Cortex of kidney (tissue), 1 donor: ENCODE measurements at places on chromosomes 2 and 18.

DNA sequence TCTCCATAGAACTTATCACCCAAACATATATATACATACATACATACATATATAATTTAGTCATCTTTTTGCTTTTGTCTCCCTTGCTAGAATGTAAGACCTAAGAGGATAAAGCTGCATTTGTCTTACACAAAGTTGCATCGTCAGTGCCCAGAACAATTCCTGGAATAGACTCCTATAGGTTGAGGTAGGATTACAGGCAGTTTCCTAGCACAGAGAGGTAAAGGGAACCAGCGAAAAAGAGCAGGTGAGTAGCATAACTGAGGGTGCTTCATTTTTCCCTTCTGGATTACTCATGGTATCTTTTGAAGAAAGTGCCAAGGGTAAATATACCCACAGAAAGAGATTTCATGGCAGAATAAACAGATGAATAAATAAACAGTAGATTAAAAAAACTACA, 68.1 kb upstream of the AMMECR1L start:
- no peak for DNase-seq

DNA sequence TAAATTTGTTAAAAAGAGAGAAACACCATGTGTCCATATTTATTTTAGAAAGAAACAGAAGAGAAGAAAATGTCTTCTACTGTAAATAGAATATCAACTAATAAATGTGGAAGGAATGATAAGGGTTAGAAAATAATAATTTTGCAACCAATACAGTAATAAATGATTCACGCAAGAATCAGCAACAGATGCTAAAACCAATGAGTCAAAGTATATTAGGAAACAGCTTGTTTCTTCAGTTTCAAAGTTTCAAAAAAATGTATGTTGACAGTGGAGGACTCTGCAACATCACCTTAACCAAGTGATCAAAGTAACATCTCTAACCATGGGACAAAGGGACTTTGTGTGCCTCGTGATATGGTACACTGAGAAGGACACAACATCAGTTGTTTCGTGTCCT, 147.0 kb downstream of the TWIST2 start:
- DNase-seq = no peak

- DNase-seq = no peak
Measured at GRCh38 chr2:13091455-13091854, 374.7 kb downstream of the TRIB2 start.

DNA sequence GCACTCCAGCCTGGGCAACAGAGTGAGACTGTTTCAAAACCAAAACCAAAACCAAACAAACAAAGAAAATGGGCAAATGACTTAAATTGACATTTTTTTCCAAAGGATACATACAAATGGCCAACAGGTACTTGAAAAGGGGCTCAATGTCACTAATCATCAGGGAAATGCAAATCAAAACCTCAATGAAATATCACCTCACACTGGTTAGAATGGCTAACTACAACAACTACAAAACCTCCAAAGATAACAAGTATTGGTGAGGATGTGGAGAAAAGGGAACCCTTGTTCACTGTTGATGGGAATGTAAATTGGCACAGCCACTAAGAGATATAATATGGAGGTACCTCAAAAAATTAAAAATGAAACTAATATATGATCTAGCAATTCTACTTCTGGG, 213.2 kb upstream of the HS6ST1 start:
- no peak for DNase-seq

DNA sequence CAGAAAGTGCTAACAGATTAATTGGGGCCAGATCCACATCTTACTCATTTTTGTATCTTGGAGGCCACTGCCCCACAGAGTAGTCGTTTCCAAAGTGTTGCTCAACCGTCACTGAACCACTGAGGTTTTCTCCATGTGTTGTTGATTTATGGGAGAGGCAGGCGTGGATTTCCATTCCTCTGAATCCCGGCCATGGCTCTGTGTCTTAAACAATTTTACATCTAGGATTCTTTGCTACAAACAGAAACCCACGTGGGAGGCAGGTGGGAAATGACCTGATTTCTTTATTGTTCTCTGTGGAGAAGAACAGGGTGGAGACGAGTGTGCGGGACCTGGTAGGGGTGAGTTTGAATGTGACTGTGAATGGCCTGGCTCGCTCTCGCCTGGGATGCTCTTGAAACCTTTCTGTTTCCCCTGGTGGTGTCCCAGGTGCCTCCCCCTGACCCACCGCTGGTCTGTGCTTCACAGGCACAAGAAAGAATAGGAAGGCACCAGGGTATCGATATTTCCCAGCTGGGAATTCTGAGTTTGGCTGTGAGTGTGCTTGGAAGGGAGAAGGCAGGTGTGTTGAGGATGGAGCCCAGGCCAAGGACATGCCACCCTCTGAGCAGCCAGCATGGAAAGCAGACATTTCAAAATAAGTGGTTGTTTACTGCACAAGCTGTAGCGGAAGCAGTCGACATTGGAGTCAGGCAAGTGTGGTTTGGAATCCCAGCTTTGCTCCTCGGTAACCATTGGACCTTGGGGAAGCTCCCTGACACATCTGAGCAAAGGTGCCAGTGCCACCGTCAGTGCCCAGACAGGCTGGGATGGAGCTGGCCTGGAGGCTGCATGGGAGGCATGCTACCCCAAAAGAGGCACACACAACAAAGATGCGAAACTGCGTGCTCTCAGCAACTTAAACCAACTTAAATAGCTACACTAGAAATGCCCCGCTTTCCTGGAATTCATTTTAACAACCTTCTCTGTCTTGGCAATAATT, 50.0 kb downstream of the LPIN1 start:
- DNase-seq = no peak

DNA sequence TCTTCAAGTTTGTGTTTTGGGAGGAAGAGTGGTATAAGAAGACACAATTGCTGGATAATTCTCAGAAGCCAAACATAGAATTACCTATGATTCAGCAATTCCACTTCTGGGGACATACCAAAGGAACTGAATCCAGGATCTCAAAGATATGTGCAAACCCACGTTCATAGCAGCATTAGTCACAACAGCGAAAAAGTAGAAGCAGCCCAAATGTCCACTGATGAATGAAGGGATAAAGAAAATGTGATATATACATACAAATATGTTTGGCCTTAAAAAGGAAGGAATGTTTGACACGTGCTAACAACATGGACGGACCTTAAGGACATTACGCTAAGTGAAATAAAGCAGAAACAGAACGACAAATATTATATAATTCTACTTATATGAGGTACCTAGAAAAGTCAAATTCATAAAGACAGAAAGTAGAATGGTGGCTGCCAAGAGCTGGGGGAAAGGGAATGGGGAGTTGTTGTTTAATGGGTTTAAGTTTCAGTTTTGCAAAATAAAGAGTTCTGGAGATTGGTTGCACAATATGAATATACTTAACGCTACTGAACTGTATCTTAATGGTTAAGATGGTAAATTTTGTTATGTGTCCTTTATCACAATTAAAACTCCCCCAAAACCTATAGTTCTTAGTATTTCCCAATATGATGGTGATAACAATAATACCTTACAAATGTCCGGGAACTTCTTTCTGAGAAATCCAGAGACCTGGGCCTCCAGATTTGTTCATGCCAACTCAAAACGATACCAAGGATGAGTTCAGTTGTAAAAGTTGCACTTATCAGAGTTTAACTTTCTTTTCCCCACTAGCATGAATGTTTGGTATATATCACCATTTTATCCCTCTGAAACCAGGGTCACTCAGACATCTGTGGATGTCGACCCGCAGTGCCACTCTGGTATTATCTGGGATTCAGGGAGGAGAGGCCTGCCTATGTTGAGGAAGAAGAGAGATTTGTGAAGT, 33.7 kb upstream of the WIPF1 start:
- no peak for DNase-seq

- no peak for DNase-seq
Measured at GRCh38 chr2:226064932-226065570, 665.5 kb downstream of the NYAP2 start.

DNA sequence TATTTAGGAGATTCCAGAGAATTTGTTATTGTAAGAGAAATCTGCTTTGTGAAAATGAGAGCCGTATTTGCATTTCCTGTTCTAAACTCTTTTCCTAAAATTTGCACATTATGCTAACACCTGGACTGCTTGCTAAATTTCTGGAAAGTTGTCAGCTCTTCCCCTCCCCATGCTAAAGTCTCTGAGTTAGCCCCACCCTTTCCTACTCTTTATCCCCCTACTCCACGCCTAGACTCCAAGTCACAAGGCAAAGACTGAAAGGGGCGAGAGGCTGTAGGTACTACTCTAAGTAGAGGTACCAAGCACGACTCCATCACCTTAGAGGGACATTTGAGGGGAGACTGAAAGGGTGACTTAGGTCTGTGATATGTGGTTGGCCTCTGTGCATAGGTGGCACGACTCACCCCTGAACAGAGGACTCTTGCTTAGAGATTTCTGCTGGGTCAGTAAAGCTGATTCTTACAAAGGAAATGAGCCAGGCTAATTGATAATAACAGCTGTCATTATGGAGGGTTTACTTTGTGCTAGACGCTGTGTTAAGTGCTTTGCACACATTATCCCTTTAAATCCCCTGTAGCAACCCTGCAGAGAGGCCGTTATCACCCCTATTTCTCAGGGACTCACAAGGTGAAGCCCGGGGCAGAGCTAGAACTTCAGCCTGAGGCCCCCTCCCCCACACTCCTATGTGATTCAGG, 373.5 kb downstream of the EN1 start:
- no peak for DNase-seq

DNA sequence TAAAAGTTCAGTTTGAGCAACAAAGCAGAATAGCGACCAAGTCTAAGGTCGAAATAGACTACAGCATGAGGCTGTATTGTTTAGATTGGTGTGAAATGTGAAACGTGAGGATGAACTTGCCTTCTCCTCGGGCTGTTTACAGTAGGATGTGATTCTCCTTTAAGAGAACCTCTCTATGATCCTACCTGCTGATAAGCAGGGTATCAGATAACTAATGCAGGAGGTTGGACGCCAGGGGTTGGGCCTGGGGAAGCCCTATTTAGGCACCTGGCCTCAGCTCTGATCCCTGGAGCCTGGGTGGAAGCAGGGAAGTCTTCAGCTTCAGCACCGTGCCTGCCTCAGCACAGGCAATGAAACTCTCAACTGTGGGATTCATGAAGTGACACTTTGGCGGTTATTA, 11.4 kb downstream of the CRYGD start:
- DNase-seq = no peak

GRCh38 chr2:122999821-123000220, 1025.3 kb upstream of the CNTNAP5 start:
- no peak for DNase-seq

DNA sequence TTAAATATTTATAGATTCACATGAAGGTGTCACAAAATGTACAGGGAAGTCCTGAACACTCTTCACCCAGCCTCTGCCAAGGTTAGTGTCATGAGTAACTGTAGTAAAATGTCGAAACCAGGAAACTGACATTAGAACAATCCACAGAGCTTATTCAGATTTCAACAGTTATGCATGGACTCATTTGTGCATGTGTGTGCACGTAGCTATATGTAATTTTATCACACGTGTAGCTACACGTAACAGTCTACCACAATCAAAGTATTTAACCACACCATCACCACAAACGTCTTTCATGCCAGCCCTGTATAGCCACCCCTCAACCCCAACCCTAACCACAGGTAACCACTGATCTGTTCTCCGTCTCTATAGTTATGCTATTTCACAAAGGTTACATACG, 211.7 kb upstream of the REV1 start:
- no peak for DNase-seq

DNA sequence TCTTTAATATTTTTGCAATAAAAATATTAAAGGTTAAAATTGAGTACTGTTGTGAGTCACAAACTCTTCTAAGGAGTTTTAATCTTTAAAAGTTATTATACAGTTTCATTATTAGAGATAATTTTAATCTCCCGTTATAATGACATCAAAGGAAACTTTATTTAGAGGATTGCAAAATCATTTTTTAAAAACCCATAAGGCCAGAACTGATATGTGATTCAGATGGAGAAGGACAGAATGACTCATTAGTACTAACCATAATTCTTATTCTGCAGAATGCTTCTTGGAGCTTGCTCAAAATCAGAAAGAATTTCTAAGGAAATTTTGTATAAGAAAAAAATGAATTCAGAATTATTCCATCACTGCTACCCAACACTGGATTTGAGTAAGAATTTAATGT, 12.5 kb upstream of the HNRNPLL start:
- DNase-seq = no peak

GRCh38 chr18:24380163-24380747, 17.4 kb downstream of the OSBPL1A start:
- no peak for DNase-seq

GRCh38 chr2:102615620-102616436, 3.5 kb upstream of the SLC9A2 start:
- no peak for DNase-seq

- no peak for DNase-seq
Measured at GRCh38 chr18:1774261-1774660, 797.0 kb downstream of the METTL4 start.

- no peak for DNase-seq
Measured at GRCh38 chr18:4319738-4320677, 135.1 kb downstream of the DLGAP1 start.

GRCh38 chr2:165390875-165391274, 78.6 kb upstream of the CSRNP3 start:
- no peak for DNase-seq
